ENCODE measurements at places on chromosomes 2 and 18.

DNA sequence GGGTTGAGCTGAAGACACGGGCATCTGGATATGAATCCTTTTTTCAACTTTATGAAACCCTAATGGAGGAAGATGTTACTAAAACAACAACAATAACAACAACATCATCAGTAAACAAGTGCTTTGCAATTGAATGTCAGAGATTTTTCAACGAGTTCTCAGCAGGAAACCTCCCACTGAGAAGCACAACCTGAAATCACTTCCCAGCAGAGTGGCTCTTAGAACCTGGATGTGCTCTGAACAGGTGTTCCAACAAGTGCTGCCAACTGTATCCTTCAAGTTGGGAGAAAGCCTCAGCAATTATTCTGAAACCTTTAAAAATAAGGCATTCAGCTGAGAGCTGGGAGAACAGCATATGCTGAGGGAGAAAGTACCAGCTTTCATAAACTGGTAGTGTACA, 1622.7 kb upstream of the CELF4 start:
- DNase-seq, result no peak

- DNase-seq, result no peak
Observed at GRCh38 chr18:60070631-60071030, 170.8 kb downstream of the PMAIP1 start.

DNA sequence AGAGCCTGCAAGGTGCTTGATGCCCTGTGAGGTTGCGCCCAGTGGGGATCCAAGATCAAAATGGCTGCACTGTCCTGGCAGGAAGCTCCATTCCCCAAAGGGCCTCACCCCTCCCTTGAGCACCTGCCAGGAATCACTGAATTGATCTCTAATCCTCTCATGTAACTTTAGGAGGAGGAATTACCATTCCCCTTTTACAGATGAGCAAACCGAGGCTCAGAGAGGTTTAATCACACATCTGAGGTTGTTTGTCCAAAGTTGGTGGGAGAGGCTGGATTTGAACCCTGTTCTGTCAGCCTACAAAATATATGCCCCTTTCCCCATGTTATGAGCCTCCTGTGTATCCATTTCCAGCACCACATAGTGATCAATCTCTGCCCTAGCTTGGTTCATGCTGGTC, 10.5 kb downstream of the ASIC4 start:
- no peak for DNase-seq

GRCh38 chr2:72555943-72556342, 269.9 kb downstream of the EXOC6B start:
- DNase-seq, result no peak

GRCh38 chr18:24460388-24460787, at the start of gene HRH4:
Gene HRH4, plus strand, starts transcription at chr18:24460637. Its CDS starts 92 bp downstream, at chr18:24460729.
- DNase-seq, result no peak
